ENCODE measurements at places on chromosomes 5 and 9.

DNA sequence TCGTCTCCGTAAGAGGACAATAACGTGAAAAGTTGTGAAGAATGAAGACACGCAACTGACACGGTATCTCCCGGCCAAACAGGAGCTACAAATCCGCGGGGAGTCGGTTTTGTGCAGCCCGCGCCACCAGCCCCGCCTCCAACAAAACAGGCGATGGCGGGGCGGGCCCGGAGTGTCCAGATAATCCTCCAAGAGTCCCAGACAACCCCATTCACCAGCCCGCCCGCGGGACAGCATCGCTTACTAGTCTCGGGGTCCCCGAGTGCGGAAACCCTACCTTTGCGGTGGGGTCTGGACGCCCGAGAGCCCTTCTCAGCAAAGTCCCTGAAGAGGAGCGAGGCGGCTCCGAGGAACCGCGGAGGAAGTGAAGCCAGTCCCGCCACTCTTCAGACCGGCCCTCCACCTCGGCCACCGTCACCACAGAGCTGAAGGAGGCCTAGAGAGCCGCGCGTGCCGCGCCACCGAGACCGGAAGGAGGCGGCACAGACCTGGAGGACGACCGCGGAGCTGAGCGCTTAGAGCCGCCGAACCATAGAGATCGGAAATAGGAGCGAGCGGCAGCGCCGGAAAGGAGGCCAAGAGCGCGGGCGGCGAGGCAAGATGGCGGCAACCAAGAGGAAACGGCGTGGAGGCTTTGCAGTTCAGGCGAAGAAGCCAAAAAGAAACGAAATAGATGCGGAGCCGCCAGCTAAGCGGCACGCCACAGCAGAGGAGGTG is at the start of the genes BRIX1 and RAD1:
Gene BRIX1 (plus strand): TSS at position 573 of the 717 bp plus-strand sequence. CDS start 28 bp downstream, at position 601.
Gene RAD1 (minus strand): TSS at position 366 of the 717 bp plus-strand sequence. CDS start 612 bp downstream, outside the sequence.
- peak; percentile 94 for DNase-seq

GRCh38 chr5:142837081-142837725 is 67.0 kb downstream of the ARHGAP26 start:
- no peak for DNase-seq

DNA sequence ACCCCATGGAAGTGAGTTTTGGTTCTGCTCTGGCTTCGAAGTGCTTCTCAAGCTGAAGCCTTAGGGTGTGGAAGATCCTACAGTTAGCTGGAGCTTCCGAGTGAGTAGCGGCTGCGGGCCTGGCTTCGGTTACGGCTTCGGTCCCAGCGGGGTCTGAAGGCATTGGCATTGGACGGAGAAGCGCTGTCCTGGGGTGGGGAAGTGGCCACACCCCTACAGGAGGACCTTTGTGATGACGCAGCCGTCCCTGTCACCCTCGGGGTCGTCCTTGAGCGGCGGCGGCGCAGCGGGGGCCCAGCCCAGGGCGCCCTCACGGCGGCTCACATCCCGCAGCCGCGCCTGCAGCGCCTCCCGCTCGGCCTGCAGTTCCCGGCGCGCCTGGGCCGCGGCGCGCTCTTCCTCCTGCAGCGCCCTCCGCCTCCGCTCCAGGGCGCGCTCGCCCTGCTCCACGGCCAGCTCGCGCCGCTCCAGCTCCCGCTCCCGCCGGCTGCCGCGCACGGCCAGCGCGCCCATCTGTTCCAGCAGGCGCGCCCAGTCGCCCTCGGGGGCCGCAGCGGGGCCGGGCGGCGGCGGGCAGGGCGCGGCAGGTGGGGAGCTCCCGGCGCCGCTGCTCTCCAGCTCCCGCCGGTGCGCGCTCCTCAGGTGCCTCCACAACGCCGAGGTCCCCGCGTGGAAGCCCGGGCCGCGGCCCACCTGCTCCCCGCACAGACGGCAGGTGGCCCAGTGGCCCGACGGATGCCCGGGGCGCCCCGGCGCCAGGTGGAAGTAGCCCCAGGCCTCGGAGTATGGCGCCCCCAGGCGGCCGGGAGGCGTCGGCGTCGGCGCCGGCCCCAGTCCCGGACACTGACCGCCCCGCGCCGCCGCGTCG is 9.9 kb downstream of the ZBED3 start:
- DNase-seq, result peak; percentile 58

DNA sequence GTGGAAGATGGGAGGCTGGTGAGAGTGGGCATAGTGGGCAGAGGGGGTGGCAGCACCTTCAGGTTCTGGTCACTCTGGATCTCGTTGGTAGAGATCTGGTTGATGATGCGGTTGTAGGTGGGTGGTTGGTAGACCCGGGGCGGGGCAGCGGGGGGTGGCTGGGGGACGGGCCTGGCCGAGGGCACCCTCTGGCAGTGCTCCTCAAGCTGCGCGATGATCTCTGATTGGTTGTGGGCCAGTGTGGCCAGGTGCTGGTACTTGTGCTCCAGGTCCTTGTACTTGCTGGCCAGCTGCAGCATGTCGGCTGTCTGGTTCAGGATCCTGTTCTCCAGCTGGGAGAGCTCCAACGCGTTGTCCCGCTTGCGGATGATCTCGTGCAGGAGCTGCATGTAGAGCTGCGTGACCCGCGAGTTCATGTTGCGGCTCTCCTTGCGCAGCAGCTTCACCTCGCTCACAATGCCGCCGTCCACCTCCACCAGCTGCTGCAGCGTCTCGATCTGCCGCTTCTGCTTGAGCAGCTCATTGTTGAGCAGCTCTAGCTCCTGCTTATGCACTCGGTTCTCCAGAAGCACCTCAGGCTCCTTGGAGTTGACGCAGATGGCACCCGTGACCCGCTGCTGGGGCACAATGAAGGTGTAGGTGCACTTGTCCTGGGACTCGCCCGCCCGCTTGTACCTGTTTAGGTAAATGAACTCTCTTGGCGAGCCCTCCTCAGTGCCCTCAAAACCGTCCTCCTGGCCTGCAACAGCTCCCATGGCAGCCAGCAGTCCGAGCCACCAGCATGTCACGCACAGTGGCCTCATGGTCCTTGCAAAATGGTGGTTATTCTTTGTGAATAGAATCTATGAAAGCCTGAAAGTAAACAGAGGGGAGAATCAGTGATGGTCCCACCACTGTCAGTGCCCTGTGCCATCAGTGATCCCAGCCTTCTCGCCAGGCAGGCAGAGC is 14.2 kb downstream of the ANGPTL2 start:
- DNase-seq, result no peak

DNA sequence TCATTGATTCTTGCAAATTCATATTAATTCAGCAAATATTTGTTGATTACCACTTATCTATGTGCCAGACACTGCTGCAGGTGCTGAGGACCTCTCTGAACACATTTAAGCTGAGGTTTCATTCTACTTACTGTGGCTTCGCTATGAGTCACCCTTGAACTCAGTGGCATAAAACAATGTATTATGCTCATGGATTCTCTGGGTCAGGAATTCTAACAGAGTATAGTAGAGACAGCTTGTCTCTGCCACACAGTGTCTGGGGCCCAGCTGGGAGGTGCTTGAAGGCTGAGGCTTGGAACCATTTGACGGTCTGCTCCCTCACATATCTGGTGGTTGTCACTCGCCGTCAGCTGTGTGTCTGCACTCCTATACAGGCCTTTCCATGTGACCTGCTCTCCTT is 124.3 kb upstream of the NR3C1 start:
- DNase-seq, result no peak

DNA sequence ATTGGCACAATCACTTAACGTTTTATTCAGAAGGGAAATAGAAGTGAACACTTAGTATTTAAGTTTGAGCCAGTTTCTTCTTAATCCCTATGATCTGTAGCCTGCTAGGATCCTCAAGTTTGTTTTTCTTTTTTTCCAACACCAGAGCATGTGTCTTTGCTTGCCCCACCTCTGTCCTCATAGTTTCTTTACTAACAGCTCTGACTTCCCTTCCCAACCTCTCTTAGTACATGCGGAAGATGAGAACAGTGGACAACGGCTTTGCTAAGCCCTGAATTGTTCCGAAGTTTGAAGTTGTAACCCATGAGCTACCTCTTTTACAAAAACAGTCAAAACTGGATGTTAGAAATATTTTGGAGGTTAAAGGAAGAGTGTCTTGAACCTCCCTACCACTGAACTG is 61.7 kb upstream of the TAF11L2 start:
- no peak for DNase-seq

GRCh38 chr9:123657099-123657498 is 272.8 kb downstream of the DENND1A start:
- no peak for DNase-seq

DNA sequence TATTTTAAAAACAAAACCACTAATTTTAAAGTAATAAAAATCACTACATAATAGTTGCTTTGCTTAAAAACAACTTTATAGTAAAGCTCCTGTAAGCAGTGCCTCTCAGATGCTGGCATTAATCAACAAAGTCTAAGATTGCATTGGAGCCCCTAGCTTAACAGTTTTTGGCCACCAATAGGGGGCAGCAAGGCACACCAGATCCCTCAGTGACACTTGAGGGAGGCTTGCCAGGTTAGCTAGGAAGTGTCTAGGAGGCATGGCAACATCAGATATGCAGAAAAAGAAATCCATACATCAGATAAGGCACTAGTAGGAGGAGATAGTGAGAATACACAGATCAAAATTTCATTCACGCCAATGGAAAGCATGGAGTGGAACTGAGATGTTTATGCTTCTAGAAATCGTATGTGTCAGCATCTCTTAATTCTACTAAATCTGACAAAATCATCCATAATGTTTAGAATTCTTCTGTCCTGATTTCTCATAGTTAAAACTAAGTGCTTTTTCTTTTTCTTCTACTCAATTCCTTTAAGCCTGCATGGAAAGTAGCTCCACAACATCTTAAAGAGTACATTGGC is 73.6 kb upstream of the PAM start:
- peak; percentile 75 for DNase-seq

GRCh38 chr9:70492319-70492777 is 77.9 kb upstream of the KLF9 start:
- no peak for DNase-seq

DNA sequence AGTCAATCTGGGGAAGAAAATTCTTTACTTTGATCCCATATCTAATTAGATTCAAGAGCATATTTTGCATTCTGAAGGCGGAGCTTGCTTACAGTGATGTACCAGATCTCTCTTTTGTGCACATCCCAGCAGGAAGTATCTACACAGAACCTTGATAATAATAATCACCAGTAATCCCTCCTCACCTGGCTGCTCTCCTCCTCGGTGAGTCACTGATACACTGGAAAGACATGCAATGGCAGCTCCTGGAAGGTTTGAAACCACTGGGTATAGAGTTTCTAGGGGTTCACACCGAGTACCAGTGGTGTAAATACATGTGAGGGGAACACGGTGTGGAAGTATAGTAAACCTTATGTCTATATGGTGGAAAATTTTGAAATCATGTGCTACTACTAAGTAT is 205.5 kb upstream of the TARS1 start:
- no peak for DNase-seq

DNA sequence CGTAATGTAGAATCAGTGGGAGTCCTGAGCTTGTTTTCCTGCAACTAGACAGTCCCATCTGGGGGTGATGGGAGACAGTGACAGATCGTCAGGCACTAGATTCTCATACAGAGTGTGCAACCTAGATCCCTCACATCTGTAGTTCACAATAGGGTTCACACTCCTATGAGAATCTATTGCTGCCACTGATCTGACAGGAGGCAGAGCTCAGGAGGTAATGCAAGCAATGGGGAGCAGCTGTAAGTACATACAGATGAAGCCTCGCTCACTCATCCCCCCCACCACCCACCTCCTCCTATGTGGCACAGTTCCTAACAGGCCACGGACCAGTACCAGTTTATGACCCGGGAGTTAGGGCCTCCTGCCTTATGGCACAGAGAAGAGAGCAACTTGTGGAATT is 116.2 kb upstream of the PIK3R1 start:
- DNase-seq, result no peak

DNA sequence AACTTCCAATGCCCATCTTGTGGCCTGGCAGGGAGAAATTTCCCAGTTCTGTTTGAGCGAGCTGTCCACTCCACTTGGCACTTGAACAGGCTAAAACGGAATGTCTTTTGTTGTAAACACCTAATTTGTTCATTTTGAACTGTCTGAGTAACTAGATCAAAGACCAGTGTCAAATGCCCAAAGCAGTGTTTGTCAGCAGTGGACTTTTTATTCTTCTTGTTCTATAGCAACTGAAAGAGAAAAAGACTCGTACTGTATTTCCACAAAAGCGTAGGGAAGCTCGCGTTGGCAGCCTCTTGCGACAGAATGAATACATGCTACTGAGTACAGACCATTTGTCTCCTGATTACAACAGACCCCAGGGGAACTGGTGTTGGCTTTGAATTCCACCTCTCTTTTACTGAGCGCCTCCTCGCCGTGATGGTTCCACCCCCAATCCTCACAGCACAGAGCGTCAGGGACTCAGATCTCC is 601.8 kb upstream of the ZNF608 start:
- DNase-seq, result no peak

GRCh38 chr5:74895906-74896305 is 29.7 kb upstream of the FAM169A start:
- no peak for DNase-seq

GRCh38 chr5:131974956-131975726 is 29.7 kb upstream of the MEIKIN start:
- no peak for DNase-seq

- no peak for DNase-seq
Measured at GRCh38 chr5:10254686-10255085, 4.6 kb downstream of the CCT5 start.

- DNase-seq, result no peak
Measured at GRCh38 chr5:84255315-84255714, 129.4 kb downstream of the EDIL3 start.

DNA sequence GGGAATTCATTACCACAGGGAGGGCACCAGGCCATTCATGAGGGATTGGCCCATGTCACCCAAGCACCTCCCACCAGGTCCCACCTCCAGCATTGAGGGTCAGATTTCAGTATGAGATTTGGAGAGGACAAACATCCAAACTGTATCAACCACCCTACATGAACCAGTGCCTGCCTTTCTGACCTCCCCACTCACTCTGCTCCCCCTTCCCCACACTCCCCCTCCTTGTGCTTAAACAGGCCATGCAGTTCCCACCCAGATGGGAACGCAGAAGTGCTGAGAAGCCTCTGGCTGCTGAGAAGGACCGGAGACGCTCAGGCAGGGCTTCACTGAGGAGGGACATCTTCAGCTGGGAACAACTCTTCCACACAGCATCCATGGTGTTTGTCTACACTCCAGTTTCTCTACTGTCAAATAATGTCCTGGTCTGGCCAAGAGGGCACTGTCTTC is 30.0 kb upstream of the ADAMTS2 start:
- no peak for DNase-seq

- peak; percentile 45 for DNase-seq
Measured at GRCh38 chr9:96450613-96451528, 902 bp downstream of the HABP4 start.

GRCh38 chr5:116145416-116145815 is 60.6 kb downstream of the COMMD10 start:
- DNase-seq, result no peak

- no peak for DNase-seq
Measured at GRCh38 chr5:126357585-126358342, 65.4 kb upstream of the GRAMD2B start.

DNA sequence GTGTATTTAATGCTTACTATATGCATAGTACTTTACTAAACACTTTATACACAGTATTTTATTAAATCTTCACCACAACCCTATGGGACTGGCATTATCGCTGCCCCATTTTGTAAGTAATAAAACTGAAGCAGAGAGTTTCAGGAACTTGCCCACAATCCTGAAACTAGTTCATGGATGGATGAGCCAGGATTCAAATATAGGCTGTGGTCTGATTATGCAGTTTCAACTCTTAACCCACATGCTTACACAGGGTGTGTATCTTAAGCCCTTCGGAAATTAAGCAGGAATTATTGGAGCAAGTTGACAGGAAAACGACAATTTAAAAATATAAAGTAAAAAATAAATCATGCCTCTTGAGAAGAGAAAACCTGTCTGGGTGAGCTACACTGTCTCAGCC is 109.0 kb downstream of the ATP10B start:
- no peak for DNase-seq
